ENCODE measurements at places on chromosomes 1 and 21.

DNA sequence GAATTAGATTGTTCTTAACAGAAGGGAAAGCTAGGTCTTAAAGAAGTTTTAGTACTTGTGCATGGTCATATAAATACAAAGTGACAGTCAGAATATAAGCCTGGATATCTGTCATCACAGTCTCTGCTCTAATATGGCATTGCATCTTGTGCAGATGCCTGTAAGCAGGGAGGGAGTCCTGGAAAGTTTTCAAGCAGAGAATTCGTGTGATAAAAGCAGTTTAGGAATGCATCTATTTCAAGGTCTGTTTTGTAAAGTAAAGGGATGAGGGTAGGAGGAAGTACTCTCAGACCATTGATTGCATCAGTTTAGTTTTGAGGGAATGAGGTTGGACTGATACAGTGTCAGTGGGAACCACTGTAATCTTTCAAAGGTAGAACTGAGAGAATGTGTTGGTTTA is 30.6 kb downstream of the IARS2 start:
- DNase-seq: no peak

DNA sequence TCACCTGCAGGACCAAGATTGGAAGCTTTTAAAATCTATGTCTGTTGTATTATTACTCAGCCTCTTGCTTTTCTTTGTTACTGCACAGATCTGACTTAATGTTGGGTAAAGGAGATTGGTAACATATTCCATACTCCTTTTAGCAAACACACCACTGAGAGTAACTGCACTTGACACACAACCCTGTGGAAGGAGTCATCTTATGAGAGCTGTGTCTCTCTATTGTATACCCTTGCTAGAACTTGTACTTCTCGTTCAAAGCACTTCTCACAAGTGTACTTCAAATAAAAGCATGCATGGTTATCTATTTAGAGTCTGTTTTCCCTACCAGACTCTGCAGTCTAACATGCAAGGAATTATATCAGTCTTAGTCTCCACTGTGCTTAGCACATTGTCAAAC is 813.4 kb downstream of the ADGRL2 start:
- DNase-seq: no peak

- no peak for DNase-seq
These were observed at the start of gene MOV10 for GRCh38 chr1:112674440-112674985. Gene MOV10, plus strand, starts transcription at chr1:112674659. Its CDS starts 254 bp downstream, at chr1:112674913.

GRCh38 chr1:64663668-64664067 is 81.2 kb upstream of the RAVER2 start:
- DNase-seq: no peak

DNA sequence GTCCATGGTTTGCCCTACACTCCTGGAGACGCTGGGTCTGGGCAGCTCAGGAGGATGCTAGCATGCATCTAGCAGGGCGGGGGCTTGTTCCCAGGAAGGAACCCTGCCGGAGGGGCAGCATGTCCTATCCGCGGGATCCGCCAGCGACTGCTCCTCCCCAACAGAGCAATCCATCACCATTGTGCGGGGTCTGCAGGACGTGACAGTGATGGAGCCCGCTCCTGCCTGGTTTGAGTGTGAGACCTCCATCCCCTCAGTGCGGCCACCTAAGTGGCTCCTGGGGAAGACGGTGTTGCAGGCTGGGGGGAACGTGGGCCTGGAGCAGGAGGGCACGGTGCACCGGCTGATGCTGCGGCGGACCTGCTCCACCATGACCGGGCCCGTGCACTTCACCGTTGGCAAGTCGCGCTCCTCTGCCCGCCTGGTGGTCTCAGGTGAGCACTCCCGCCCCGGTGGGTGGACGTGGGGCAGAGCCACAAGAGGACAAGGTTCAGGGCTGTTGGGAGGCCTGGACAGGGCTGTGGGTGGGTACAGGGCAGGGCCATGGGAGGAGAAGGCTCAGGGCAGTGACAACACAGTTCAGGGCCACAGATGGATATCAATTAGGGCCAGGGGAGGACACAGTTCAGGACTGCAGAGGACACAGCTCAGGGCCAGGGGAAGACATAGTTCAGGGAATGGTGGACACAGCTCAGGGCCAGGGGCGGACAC is 71.3 kb downstream of the OBSCN start:
- no peak for DNase-seq

DNA sequence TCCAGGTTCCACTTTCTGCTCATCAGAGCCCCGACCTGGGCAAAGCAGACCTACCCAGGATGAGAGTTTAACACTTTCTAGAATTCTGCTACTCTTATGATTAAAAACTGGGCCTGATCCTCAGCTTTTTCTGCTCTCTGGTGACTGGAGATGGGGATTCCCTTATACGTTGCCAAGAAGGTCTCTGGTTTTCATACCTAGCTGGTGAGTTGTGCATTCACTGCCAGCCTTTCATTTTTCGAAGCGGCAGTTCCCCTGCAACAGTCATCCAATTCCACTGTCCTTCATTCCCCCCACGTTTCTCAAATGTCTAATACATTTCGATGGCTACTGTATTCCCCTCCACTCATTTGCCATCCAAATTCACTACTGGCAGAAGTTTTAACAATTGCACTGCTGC is 135.3 kb downstream of the ADSS2 start:
- no peak for DNase-seq

- DNase-seq: no peak
These were observed 100.8 kb downstream of the PLPPR4 start for GRCh38 chr1:99365141-99365540.
